ENCODE measurements at places on chromosomes 11 and 22.

GRCh38 chr11:2208691-2209369 lies 37.2 kb upstream of the TH start:
- DNase-seq = no peak
- peaks cover 21% of the 10 kb centered on the region for H3K4me1 ChIP-seq
- no peak overlapping the region for H3K4me3 ChIP-seq
- H3K27me3 ChIP-seq = peaks cover 17% of the 10 kb centered on the region

- no peaks in the 10 kb centered on the region for H3K36me3 ChIP-seq
- H3K4me3 ChIP-seq = no peak overlapping the region
- no peak overlapping the region for H3K27ac ChIP-seq
- no peaks in the 10 kb centered on the region for H3K27me3 ChIP-seq
Measured at GRCh38 chr11:69385144-69385820, 91.3 kb downstream of the MYEOV start.

DNA sequence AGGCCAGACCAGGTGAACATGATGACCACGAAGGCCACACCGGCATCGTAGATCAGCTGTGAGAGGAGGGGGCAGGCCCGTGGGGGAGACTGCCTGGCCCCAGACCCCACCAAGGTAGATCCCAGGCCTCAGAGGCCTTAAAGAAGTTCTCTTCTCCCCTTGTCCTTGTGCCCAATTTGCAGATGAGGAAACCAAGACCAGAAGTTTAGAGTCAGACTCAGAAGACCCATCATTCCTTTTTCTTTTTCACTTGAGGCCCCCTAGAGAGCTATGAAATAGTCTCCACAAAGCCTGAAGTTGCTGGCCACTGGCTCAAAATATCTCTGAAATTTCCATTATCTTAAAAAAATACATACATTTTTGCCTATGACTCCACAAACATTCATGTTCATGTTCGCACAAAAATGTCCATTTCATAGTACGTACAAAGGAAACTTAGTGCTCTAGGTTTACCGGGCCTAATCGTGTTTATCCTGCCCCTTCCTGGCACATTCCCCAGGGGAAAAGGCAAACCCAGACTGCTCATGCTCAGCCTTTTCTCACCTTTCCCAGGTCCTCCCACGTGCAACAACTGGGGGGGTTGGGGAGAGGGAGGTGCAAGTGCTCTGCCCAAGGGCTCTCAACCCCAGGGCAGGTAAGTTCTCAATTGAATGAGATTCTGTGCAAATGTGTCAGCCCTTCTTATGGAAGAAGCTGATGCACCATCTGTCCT lies 19.2 kb downstream of the SLC43A1 start:
- H3K27ac ChIP-seq = no peak overlapping the region
- H3K36me3 ChIP-seq = peaks cover 76% of the 10 kb centered on the region
- no peaks in the 10 kb centered on the region for H3K27me3 ChIP-seq
- no peak overlapping the region for H3K4me3 ChIP-seq

DNA sequence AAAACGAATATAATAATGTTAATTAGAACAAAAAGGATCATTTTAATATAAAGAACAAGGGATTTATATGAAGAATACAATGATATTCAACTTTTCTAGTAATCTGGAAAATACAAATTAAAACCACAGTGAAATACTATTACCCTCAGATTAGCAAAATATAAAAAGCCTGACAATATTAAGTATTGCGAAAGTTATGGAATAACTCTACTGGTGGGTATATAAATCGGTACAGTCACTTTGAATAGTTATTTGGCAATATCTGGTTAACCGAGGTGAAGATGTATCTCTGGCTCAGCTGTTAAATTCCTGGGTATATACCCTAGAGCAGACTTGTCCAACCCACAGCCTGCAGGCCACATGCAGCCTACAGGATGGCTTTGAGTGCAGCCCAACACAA lies 118.8 kb downstream of the ATM start:
- H3K4me3 ChIP-seq = no peak overlapping the region
- H3K27me3 ChIP-seq = no peaks in the 10 kb centered on the region
- peaks cover 4% of the 10 kb centered on the region for H3K36me3 ChIP-seq
- no peak for DNase-seq

- no peak overlapping the region for H3K27ac ChIP-seq
- DNase-seq = no peak
- H3K4me1 ChIP-seq = no peaks in the 10 kb centered on the region
- peaks cover 35% of the 10 kb centered on the region for H3K27me3 ChIP-seq
Measured at GRCh38 chr11:69202511-69203221, 46.9 kb downstream of the SMIM38 start.

DNA sequence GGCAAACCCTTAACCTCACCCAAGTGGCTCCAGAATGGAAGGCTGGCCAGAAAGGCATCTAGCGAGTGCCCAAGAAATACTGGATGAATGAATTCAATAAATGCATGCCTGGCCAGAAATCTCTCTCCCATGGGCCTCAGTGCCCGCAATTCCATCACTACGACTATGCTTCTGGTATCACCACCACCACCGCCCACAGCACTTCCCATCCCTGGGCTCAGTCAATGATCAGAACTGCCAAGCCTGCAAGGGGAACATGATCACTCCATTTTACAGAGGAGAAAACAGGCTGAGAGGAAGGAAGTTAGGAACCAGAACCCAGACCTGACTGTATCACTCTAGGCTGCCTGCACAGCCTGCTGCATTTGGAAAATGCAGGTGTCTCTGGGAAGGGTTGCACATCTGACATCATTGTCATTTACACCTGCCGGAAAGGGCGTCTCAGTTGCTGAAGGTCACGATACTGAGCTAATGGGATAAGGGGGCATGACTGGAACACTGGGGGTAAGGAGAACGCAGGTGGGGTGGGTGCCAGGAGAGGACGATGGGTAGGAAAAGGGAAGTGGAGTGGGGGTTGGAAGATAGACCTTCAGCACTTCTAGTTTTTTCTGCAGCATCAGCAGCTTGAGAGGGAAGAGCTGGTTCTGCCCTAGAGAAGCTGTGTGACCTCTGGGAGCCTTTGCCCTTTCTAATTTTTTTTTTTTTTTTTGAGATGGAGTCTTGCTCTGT lies 3.2 kb downstream of the GPR152 start:
- H3K27me3 ChIP-seq = no peaks in the 10 kb centered on the region
- H3K4me3 ChIP-seq = no peak overlapping the region
- H3K4me1 ChIP-seq = peaks cover 7% of the 10 kb centered on the region
- no peaks in the 10 kb centered on the region for H3K36me3 ChIP-seq
- H3K27ac ChIP-seq = no peak overlapping the region
- DNase-seq = no peak

DNA sequence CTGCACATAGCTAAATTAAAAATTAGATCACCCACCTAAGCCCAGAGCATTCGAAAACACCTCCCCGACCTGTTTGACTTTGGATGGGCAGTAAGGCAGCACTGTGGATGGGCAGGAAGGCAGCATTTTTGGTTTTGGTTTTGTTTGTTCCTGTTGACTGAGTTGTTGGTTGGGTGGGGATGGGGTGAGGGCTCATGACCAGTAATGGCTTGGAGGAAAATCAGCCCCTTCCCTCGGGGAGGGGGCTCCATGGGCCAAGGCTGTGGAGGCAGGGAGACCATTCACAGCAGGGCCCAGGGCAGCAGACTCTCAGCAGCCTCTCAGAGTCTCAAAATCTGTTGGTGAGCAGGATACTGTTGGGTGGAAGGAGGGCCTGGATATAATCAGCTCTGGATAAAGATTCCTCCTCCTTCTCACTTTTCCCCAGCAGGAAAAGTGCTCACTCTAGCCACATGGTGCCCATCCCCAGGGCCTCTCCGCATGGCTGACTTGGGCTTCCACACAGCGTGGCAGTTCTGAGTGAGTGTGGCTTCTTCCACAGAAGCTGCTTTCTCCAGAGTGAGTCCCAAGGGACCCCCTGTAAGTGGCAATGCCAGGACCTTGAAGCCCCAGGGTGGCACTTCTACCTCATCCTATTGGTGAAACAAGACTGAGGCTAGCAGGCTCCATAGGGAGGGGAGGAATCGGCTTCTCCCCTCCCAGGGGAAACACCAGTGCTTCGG lies 1491.2 kb downstream of the BRD1 start:
- no peak for DNase-seq
- no peak overlapping the region for H3K27ac ChIP-seq
- peaks cover 18% of the 10 kb centered on the region for H3K27me3 ChIP-seq
- H3K4me1 ChIP-seq = no peaks in the 10 kb centered on the region

GRCh38 chr11:107247167-107247861 lies 210.3 kb downstream of the CWF19L2 start:
- no peaks in the 10 kb centered on the region for H3K27me3 ChIP-seq
- no peak overlapping the region for H3K4me3 ChIP-seq
- DNase-seq = no peak
- H3K27ac ChIP-seq = no peak overlapping the region
- H3K36me3 ChIP-seq = no peaks in the 10 kb centered on the region

GRCh38 chr22:46479046-46479445 lies 58.4 kb downstream of the CELSR1 start:
- no peak overlapping the region for H3K4me3 ChIP-seq
- peaks cover 6% of the 10 kb centered on the region for H3K4me1 ChIP-seq
- no peak overlapping the region for H3K27ac ChIP-seq
- peaks cover 44% of the 10 kb centered on the region for H3K27me3 ChIP-seq

DNA sequence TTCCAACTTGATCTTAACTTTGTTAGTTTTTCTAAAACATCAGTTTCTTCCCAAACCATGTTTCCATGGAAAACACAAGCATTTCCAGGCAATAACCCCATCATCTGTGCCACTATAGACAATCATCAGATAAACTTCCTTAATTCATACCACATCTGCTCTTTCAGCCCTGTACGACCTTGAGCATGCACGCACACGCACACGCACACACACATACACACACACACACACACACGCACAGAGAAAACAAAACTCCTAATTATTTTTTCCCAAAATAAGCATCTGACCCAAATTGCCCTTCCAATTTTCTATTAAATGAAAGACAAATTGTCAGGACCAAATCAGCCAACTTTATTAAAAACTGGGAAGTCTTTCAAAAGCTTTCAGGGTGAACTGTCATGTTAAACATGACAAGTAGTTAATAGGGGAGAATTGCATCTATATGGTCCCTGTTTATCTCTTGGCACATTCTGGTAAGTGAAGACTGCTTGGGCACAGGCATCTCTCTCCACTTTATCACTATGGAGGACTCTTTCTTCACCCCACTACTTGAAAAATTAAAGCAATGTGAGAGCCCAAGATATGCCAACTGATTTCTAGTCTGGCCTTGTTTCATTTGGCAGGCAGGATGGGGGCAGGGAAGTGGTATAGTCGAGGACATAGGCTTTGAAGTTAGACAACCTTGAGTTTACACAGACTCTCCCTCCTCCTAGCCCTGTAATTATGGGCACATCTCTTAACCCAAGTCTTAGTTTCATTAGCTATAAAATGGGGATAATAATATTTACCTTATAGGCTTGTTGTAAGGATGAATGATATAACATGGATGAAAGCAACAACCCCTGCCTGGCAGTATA lies 15.1 kb downstream of the ADM start:
- H3K36me3 ChIP-seq = no peaks in the 10 kb centered on the region
- H3K27me3 ChIP-seq = 0 out of 2 replicates have a peak, but pooled peaks cover 4% of the 10 kb centered on the region
- H3K27ac ChIP-seq = no peak overlapping the region
- H3K4me3 ChIP-seq = no peak overlapping the region
- peaks cover 5% of the 10 kb centered on the region for H3K4me1 ChIP-seq

GRCh38 chr22:45777046-45777851 lies 105.6 kb downstream of the ATXN10 start:
- no peak overlapping the region for H3K4me3 ChIP-seq
- no peak for DNase-seq
- no peak overlapping the region for H3K27ac ChIP-seq

- no peak overlapping the region for H3K4me3 ChIP-seq
- no peak for DNase-seq
- H3K27ac ChIP-seq = no peak overlapping the region
- H3K27me3 ChIP-seq = no peaks in the 10 kb centered on the region
Measured at GRCh38 chr11:71125150-71125549, 127.2 kb downstream of the SHANK2 start.

- H3K4me3 ChIP-seq = no peak overlapping the region
- H3K27ac ChIP-seq = no peak overlapping the region
- H3K27me3 ChIP-seq = peaks cover 10% of the 10 kb centered on the region
Measured at GRCh38 chr11:123505546-123506299, 75.7 kb downstream of the GRAMD1B start.

GRCh38 chr11:119666061-119666460 lies 62.9 kb downstream of the NECTIN1 start:
- no peak overlapping the region for H3K27ac ChIP-seq
- DNase-seq = no peak
- H3K36me3 ChIP-seq = no peaks in the 10 kb centered on the region
- H3K4me3 ChIP-seq = no peak overlapping the region
- H3K27me3 ChIP-seq = peaks cover 2% of the 10 kb centered on the region

DNA sequence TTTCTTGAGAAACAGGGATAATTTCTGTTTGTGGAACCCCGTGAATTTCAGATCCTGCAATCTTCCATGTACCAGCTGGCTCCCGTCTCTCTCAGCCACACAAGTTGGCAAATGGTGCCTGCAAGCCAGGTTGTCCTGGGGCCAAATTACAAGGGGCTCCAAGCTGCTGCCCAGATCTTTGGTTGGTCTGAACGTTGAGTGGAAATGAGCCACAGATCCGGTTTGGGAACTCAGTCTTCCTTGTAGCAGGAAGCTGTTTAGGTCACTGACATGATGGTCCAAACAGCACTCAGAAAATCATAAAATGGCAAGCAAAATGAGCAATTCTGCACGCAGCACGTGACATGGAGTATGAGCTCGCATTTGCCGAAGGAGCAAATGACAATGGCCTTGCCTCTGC lies 1496.4 kb downstream of the TBC1D22A start:
- H3K4me1 ChIP-seq = no peaks in the 10 kb centered on the region
- no peak overlapping the region for H3K4me3 ChIP-seq
- no peak overlapping the region for H3K27ac ChIP-seq
- H3K36me3 ChIP-seq = no peaks in the 10 kb centered on the region
- H3K27me3 ChIP-seq = peaks cover 15% of the 10 kb centered on the region
- no peak for DNase-seq

DNA sequence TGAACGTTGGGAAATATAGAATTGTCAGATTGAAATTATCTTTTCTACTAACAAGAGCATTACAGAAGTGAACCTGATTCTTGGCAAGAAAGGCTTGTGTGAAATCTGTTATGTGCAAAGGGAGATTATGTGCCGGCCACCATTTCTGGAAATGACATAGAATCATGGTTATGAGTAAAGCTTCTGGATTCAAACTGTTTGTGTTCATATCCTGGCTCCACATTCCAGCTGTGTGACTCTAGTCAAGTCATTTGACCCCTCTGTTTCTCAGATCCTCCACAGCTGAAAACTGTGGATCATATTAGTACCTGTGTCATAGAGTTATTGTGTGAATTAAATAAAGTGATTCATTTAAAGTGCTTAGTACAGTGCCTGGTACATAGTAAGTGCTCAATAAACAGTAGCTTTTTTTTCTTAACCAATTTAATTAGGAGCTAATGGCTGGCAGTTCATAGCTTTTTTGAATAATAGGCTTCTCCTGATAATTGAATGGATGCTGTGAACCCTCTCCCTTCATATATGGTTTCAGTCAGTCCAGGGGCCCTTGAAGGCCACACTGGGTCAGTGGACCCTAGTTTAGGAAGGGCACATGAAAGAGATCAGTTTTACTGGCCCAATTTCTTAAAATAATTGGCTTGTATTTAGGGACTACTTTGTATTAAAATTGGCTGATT lies 34.6 kb downstream of the EHF start:
- no peaks in the 10 kb centered on the region for H3K4me1 ChIP-seq
- no peak for DNase-seq
- no peaks in the 10 kb centered on the region for H3K27me3 ChIP-seq
- H3K4me3 ChIP-seq = no peak overlapping the region

All from K562 (cell line).